Mucosa of descending colon (tissue), 3 donors: ENCODE measurements at places on chromosomes 5 and 9. TPM values are rescaled to one million over a fixed set of nuclear protein-coding genes. Genes with fewer than 3 reads are reported as not detected.

- DNase-seq, result peak; percentile 47
These were observed at the start of gene LCN12 for GRCh38 chr9:136951541-136952320. TSS of gene LCN12 (plus strand) at chr9:136952273. CDS start at chr9:136952328, 55 bp downstream.

- no peak for DNase-seq
These were observed 39.8 kb upstream of the FUBP3 start for GRCh38 chr9:130539420-130540223.

DNA sequence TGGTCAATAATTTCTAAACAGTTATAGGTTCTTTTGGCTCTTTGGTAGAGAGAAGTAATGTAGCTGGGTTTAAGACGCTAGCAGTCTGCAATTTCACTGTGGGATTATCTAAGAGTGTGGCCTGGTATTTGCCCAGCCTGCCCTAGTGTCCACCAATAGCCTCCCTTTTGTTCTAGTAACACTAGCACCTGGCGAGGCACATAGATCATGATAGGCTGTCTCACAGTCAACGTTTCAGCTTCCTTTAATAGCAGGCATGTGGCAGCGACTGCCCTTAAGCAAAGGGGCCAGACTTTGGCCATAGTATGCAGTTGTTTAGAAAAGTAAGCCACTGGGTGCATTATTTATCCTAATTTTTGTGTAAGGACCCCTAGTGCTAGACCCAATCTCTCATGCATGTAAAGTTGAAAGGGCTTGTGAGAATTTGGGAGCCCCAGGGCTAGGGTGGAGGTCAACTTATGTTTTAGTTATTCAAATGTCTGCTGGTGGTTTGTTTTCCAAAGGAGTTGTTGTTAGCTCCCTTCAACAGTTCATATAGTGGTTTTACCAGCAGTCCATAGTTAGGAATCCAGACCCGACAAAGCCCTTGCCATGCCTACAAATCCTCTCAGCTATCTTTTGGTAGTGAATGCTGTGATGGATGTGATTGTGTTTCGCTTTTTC lies 274.3 kb downstream of the HTR1A start:
- DNase-seq, result no peak

DNA sequence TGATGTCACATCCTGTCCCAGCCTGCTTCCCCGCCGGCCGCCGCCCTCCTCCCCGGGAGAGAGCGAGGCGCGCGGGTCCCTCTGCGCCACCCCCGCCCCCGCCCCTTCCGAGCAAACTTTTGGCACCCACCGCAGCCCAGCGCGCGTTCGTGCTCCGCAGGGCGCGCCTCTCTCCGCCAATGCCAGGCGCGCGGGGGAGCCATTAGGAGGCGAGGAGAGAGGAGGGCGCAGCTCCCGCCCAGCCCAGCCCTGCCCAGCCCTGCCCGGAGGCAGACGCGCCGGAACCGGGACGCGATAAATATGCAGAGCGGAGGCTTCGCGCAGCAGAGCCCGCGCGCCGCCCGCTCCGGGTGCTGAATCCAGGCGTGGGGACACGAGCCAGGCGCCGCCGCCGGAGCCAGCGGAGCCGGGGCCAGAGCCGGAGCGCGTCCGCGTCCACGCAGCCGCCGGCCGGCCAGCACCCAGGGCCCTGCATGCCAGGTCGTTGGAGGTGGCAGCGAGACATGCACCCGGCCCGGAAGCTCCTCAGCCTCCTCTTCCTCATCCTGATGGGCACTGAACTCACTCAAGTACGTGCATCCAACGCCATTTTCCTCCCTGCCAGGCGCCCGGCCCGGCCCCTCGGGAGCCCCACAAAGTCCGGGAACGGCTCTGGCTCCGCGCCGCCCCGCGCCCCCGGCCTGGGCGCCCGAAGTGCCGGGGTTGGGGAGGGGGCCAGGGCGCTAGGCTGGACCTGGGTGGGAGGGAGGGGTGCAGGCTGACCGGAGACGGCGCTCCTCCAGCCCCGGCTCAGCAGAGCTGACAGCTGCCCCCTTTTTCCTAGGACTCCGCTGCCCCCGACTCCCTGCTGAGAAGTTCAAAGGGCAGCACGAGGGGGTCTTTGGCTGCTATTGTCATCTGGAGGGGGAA lies 12.0 kb upstream of the OLFM1 start:
- peak; percentile 65 for DNase-seq

The PKD2L2 gene
- not detected for total RNA-seq

The CAVIN4 gene
- 0.82 TPM for total RNA-seq

The CAAP1 gene
- 23.7 TPM for total RNA-seq
